Foreskin melanocyte (primary cell): ENCODE measurements at places on chromosomes 1 and 21.

DNA sequence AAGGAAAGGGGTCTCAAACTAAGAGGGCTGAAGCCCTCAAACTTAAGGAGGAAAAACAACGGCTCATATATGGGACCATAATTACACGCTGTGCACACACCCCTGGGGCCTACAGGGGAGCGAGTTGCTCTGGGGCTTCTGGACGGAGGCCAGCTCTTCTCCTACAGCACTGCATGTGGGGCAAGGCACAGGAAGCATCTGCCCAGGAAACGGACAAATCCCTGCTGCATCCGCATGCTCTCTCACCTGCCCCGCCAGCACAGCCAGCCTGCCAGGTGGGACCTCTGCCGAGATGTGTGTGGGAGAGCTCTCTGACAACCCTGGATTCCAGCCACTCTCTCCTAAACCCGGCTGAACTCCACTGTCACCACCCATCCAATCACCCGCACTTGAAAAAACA lies 54.1 kb downstream of the MRPL37 start:
- DNase-seq = no peak

GRCh38 chr1:84701376-84701775 lies 11.1 kb upstream of the SSX2IP start:
- no peak for DNase-seq

- peak; percentile 69 for DNase-seq
Observed at GRCh38 chr1:170495006-170495405, 37.0 kb upstream of the GORAB start.

DNA sequence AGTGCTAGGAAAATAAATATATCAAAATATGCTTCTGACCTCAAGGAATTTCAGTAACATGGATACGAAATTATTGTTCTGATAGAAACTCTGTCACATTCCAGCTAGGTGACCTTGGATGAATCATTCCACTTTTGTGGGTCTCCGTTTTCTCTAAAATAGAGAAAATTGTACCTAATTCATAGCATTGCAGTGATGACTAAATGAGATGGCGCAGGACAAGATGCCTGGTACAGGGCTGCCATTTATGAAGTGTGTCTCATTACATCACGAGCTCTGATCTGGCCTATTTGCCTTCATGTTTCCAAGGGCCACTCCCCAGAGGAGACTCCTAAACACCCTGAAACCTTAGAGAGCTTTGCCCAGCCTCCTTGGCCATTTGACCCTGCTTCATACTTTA lies 480.0 kb upstream of the USP24 start:
- DNase-seq = no peak

DNA sequence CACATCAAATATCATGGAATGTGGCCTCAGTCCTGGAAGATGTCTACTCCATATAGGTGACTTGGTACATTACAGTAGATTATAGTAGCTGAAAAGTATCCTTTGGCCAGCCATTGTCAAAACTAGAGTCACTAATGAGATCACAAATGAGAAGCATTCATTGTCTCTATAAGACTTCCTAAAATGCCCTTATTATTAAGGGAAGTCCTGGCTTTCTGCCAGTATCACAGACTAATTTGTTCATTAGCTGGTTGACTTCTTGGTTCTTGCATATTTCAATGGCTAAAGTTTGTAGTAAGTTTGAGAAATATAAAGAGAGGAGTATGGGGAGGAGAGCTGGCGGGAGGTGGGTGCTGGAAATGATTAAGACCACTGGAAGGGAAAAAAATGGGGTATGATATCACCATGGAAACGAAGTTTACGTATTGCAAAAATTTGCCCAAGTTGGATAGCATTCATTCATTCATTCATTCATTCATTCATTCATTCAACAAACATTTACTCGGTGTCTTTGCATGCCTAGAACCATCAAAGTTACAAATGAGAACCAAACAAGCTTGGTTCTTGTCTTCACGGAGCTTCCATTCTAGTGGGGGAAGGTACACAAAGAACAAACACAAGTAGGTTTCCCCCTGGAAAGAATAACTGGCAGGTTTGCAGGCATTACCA lies 11.7 kb upstream of the B3GALNT2 start:
- DNase-seq = peak; percentile 44

- DNase-seq = no peak
Observed at GRCh38 chr1:228876187-228876586, 140.9 kb downstream of the RHOU start.

DNA sequence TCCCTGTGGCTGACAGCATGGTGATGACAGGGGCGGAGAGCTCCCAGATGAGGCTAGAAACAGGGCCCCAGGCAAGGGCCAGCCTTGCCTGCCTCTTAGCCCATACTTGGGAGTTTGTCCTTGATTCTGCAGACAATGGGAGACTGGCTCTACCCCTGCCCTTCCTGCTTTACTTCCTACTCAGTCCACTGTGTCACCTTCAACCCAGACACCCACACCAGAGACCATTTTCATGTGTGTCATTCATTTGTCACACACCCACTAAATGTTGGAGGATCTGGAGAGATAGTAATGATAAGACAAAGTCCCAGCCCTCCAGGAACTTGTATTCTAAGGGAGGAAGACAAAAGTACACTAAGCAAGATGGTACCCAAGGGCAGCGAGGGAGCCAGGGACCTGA lies 43.7 kb downstream of the SYT6 start:
- DNase-seq = no peak

DNA sequence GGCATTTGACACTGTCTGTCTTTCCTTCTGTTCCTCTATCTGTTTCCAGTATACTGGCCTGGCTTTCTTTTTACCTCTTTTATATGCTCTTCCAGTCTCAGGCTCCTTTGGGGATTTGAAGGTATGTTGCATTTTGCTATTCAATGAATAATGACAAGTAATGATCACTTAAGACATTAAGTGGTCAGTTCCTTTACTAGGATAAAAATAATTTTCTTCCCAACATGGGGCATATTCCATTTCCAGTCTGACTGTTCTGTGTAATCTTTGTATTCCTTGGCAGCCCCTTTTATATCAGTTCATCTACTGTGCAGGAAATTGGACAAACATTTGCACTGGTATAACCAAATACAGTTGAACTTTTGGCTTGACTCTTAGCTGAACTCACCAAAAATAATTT lies 15.6 kb downstream of the METTL18 start:
- no peak for DNase-seq

DNA sequence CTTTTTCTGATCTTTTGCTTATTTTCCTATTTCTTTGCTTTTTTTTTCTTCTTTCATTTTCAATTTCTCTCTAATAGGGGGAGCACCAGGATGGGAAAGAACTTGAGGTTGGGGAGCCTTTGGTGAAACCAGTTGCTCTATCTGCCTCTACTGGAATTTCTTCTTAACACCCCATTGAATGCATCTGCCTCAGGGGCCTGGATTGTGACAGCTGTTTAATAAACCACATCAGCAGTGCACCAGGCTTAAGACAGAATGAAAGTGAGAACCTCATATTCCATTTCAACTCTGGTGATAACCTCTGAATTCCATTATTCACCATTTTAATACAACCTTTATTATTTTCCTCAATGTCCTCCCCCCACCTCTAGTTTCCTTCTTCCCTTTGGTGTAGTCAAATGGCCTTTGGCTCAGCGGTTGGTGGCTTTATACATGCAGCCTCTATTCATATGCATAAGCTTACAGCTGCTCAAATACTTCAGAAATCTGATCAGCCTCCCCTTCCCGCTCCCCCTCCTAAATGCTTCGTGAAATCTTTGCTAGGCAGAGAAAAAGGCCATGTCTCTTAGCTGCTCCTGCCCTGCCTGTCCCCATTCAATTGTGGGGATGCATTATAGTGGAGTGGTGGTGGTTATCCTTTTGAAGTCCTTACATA lies 537.3 kb upstream of the PLXNA2 start:
- no peak for DNase-seq

DNA sequence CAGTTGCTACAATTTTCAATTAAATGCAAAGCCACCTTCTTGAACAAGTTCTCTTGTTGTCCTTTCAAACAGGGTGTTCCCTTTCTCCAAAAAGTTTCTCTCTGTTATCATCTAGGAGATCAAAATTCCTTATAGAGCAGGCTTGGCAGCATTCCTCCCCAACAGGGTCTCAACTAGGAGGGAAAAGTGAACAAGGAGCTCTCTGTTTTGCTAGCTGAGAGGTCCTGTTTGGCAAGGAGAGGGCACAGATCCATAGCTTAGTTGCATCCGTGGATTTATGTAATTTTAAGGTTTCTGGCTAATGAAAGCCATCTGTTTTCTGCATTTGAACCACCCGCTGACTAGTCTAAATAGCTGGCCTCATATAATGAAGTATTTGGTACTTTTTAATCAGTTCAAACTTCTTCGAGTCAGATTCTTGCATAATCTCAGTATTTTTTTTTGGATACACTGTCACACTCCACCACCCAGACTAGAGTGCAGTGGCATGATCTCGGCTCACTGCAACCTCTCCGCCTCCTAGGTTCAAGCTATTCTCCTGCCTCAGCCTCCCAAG lies 54.0 kb downstream of the APP start:
- peak; percentile 64 for DNase-seq

- DNase-seq = peak; percentile 52
Observed at GRCh38 chr1:64112281-64112680, 91.1 kb upstream of the UBE2U start.

DNA sequence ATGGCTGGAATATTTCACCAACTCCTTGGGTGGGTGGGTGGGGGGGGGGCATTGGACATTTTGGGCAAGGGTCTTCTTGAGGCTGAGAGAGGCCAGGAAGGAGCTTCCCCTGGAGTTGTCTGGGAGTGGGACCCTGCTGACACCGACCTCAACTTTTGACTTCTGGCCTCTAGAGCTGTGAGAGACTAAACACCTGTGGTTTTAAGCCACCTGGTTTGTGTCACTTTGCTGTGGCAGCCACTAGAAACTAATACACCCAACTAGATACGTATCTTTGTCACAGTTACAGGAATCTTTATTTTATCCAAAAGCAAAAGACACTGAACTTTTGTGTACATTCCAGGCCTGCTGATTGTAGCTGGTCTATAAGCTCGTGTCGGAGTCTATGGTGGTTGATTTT lies 9.9 kb upstream of the RIPK4 start:
- DNase-seq = no peak

- no peak for DNase-seq
Observed at GRCh38 chr1:150553392-150554085, 4.3 kb downstream of the ADAMTSL4 start.

DNA sequence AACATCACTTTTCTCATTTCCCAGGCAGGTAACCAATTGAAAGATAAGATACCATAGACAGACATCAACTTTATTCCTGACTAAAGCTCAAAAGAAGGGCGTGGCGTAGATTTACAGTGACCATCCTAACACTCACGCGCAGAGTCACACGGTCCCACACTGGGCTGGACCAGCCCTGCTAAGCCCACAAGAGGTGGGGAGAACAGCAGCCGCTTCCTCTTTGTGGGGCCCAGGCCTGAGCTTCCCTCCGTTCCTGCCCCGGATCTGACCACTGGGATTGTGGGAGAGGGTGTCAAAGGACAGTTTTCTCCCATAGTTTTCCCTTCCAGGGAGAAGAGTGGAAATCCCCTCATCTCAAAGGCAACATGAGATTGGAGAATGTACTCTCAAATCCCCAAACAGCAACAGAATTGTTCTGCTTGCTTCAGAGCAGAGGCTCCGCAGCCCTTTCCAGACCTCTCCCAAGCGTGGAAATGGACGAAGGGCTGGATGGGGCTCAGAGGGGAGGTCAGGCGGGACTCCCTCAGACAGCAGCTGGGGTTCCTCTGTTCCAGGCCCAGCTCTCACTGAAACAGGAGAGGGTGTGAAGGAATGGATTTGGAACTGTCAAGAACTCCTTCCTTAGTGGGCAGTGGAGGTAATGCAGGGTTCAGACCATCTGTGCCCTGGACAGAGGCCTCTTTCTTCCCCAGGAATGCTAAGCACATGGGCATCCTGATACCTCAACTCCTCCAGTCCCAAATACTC lies 33.7 kb downstream of the L1TD1 start:
- no peak for DNase-seq

DNA sequence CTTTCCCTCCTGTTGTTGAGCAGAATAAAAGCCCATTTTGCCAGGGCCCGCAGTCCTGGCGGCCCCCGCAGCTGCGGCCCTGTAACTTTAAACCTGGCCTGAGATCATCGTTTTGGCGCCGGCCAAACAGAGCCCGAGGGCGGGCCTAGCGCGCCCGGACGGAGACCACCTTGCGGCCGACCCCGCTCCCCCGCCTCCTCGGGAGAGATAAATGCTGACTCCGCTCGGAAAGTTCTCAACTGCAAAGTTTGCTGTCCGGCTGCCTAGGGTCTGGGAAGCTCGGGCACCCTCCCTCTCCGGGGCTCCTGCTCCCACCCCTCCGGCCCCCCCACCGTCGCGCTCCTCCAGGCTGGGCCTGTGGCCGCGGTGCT lies at the start of gene PDPN:
Gene PDPN, plus strand, starts transcription at position 238 of the 371 bp plus-strand sequence. CDS start 202 bp downstream, outside the sequence.
- no peak for DNase-seq

- DNase-seq = no peak
Observed at GRCh38 chr1:10829965-10830515, 33.6 kb upstream of the CASZ1 start.

DNA sequence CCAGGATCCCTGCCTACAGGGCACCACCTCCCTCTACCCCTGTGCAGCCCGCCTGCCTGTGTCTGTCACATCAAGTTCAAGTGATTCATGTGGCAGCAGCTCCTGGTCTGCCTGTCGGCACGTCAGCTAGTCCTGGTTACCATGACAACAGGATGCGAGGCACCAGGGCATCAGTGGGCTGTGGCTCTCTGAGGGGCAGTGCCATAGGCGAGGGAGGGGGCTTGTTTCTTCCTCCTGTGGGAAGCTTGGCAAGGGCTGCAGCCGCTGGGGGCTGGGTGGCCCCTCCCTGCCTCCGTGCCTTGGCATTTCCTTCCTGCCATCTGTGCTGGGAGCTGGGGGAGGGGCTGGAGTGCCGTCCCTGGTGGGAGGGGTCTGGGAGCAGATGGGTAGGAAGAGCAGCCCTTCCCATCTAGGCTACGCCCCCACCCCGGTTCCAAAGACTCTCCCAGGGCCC lies 43.1 kb downstream of the FOXO6 start:
- DNase-seq = no peak
